ENCODE measurements at places on chromosomes 3 and 15.

DNA sequence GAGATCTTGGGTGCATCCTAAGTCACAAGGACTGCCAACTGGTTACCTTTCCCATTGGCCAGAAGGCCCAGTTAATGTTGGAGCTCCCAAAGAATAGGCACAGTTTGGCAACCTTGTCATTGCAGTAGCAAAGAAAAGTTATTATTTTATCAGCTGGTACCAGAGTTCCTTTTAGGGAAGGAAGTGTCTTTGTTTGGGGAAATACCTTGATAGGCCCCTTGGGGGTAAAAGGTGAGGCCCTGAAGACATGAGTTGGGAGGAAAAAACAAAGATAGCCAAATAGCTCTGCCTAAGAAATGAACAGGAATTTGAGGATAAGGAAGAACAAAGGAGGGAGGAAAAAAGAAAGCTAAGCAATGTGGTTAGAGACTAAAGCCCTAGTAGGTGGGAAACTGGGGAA is 85.8 kb downstream of the ANP32A start:
- DNase-seq, result no peak

DNA sequence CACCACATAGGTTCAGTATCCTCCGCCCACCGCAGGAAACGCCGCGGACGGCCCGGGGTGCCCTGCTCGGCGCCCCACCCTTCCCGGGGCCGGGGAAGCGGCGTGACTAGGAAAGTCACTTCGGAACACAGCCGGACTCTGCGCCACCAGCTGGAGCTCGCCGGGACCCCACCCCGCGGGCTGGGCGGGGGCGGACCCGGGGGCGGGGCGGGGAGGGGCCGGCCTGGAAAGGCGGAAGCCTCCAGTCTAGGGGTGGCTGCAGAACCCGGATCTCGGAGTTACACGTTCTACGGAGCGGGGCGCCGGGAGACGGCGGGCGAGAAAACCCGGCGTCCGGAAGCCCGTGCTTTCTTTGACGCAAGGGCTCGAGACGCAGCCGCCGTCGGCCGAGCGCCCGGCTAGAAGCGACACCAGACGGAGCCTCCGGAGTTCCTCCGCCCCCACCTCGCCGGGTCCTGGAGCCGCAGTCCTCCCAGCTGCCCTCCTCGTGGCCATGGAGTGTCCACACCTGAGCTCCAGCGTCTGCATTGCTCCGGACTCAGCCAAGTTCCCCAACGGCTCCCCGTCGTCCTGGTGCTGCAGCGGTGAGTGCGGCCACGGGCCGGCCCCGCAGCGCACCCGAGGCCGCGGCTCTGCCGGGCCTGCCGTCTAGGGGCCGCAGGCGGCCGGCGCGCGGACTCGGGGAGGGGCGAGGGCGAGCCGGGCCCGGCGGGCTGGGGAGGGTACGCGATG is at the start of gene USP3:
TSS of gene USP3 (plus strand) at position 347 of the 732 bp plus-strand sequence. CDS start at position 494, 147 bp downstream.
- DNase-seq, result peak; percentile 97

DNA sequence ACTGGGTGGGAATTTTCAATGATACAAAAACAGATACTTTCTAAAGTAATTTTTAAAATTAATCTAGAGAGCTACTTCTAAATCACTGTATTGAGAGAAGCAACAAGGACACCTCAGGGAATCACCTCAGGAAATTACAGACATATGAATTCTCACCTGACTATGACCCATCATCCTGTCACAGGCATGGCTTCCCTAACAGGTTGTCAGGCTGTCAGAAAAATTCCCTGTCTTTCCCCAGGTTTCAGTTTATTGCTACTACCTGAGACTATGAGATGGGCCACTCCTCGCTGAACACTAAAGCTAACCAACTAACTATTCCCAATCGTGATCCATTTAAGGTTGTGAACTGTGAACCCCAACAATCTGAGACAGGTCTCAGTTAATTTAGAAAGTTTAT is 66.1 kb downstream of the CD200 start:
- DNase-seq, result no peak

DNA sequence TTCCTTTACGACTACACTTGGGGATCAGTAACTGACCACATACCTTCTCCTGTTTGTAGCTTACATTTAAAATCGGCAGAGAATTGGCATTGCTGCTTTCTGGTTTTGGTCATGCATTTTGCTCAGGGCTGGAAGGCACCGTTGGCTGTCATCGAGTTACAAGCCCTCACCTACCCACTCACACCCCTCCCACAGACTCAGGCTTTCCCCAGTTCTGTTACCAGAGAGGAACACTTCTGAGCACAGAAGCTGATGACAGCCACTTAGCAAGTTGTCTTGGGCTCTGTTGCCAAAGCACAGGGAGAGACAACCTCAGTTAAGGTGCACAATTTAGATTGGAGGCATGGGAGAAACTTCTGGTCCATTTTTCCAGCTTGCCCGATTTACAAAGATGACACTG is 204.8 kb upstream of the TOPAZ1 start:
- no peak for DNase-seq

DNA sequence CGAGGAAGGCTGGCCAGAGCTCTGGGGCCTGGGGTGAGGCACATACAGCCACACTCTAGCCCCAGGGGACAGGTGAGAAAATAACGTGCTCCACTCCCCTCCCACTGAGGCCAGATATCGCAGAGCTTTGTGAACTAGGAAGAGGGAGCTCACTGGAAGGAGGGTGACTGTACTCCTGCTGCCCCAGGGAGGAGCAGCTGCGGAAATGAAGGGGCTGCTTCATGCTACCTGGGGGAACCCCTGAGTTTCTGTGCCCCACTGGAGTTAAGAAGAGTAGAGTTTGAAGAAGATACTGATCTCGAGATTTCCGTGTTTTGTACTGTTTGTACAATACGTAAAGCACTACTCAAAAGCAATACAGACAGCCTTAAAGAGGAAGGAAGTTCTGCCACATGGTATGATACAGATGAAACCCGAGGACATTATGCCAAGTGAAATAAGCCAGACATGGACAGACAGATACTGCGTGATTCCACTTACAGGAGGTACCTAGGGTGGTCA is 44.6 kb downstream of the CMTM6 start:
- no peak for DNase-seq

- DNase-seq, result no peak
These were observed 457.1 kb upstream of the ADAMTS9 start for GRCh38 chr3:65144791-65145351.

DNA sequence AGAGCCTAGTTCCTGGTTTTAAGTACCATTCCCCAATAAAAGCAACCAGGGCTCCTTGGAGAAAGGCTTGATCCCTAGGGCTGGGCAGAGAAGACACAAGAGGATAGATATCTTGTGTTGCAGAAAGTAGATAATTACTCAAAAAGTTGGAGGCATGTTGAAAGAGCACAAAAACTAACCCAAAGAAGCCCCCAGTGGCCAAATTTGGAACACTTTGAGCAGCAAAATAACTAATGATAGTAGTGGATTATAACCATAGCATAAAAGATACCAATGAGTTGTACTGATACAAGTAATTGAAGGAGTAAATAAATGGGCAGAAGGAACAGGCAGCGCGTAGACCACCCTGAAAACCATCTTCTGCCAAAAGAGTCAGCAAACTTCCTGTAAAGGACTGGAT is 12.0 kb downstream of the EXOSC7 start:
- DNase-seq, result no peak

GRCh38 chr15:39330061-39330460 is 250.8 kb upstream of the THBS1 start:
- no peak for DNase-seq

DNA sequence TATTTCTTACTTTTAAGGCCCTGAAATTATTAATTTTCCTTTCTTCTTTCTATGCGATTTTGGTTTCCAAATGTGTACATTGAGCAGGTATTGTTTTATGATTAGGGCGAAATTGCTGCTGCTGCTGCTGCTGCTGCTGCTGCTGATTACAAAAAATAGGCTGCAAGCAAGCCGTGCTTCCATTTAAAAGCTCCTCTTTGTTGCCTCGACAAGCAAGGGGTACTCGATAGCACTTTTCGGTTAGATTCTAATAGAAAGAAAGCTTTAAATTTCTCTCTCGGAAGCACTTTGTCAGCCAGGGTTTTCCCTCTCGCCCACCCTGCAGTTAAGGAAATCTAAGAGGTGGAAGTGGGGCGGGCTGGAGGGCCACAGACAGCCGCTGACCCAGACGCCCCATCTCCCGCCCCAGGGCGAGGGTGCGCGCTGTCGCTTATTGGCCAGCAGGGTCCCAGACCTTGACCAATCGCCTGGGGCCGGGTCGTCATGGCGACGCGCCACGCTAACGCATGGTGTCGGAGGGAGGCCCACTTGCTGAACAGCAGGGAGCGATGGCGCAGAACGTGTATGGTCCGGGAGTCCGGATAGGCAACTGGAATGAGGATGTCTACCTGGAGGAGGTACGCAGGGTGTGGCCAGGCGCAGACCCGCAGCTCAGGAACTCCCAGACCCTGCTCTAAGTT is at the start of gene CFAP161:
TSS of gene CFAP161 (plus strand) at position 489 of the 680 bp plus-strand sequence. CDS start at position 549, 60 bp downstream.
- DNase-seq, result peak; percentile 91

GRCh38 chr3:8524656-8525399 is 23.2 kb downstream of the LMCD1 start:
- no peak for DNase-seq

- no peak for DNase-seq
These were observed 126.5 kb upstream of the CNTN6 start for GRCh38 chr3:966341-966740.

DNA sequence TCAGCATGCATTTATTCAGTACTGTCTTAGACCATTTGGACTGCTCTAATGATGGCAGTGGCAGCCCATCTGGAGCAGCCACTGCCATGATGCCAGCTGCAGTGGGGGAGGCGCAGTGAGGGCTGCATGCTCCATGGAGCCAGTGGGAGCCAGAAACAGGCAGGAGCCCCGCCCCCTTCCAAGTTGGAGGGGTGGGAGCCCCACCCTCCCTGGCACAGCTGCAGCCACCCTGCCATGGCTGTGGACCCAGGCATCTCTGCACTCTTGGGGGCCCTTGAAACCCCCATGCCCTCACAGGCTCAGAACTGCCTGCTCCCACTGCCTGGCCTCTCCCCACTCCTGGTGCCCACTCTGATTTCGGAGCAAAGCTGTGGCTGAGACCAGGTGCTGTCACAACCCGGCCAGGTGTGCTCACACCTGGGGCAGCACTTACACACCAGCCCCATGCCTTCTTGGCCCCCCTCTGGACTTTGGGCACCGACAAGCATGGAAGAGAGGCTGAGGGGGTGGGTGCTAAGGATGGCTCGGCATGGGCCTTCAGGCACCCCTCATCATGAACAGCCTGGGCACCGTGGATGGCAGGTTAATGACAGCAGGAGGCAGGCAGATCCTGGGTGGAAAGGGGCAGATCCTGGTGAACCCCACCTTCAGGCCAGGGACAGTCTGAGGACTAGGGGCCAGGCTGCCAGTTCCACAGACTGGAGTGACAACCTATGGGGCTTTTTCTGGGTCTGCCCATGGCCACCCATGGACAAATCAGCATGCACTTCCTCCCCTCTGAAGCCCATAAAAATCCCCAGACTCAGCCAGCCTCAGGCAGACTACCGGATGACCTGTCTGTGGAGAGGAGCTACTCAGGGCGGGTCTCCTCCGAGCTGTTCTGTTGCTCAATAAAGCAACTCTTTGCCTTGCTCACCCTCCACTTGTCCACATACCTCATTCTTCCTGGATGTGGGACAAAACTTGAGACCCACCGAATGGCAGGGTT is 18.3 kb downstream of the TBC1D21 start:
- peak; percentile 4 for DNase-seq

DNA sequence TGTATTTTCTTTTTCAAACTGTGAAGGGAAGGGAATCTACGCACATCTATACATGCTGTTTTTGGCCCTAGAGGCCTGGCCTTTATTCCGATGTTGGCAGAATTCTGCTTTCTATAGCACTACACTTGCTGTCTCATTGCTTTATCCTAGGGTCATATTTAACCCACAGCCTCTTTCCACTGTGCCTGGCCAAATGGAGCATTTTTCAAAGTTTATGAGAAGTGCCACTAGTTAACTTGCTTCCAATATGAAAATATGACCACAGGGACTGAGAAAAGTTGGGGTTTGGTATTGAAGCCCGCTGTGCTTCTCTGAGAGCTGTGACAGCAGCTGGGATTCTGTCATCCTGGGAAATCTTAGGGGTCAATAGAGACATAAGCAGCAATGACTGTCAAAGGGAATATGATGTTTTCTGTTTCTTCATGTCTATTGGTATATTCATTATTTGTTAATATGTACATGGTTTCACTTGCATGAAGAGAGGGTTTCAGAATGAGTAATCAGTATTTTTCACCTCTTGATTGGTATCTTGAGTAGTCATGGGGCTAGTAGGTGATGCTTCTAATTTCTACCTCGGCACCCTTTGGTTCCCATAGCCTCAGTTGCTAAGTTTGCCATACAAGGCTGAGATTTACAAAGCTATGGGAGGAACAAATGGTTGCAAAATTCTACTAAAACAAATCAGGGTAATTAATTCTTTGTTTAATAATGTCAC is 275.8 kb upstream of the RBMS3 start:
- DNase-seq, result no peak

- no peak for DNase-seq
These were observed 22.8 kb upstream of the GOLM2 start for GRCh38 chr15:44265757-44266156.

GRCh38 chr3:106466881-106467280 is 598.1 kb upstream of the CBLB start:
- no peak for DNase-seq

DNA sequence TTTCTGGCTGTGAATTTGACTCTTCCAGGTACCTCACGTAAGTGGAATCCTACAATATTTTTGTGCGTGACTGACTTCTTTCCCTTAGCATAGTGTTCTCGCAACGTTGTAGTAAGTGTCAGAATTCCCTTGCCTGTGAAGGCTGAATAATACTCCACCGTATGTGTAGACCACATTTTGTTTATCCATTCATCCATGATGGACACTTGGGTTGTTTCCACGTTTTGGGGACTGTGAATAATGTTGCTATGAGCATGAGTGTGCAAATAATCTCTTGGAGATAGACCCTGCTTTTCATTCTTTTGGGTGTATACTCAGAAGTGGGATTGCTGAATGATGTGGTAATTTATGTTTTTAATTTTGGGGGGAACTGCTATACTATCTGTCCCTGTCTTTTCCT is 82.2 kb downstream of the APBA2 start:
- DNase-seq, result no peak

GRCh38 chr3:111610189-111610588 is 15.0 kb upstream of the ZBED2 start:
- DNase-seq, result no peak

- DNase-seq, result no peak
These were observed 78.0 kb upstream of the POU1F1 start for GRCh38 chr3:87354398-87354797.

DNA sequence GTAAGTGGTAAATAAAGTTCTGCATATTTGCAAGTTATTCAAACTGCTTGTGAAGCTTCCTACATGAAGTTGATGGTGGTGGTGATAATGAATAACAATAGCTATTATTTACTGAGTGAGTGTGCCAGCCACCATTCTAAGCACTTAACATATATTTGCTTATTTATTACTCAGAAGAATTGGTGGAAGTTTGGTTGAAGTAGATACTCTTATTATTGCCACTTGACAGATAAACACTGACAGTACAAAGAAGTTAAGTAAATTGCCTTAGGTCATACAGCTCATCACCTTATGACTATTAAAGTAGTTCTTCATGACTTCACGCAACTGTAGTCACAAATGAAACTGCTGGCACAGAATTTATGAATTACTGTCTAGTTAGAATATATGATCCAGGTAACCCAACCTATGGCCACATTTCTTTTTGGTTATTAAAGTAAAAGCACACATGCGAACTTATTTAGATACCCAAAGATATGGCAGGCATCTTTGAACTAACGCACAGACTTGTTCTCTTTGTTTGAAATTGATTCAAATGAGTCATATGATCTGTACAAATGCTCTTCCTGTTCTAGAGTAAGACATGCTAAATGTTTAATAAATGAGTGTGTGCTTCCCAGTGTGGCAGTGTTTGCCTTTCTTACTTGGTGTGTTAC is 99.8 kb upstream of the NR2F2 start:
- DNase-seq, result no peak

- no peak for DNase-seq
These were observed 116.9 kb downstream of the PLOD2 start for GRCh38 chr3:146044046-146044445.

Data from femur (tissue), 1 donor.